Endothelial cell (in vitro differentiated cells): ENCODE measurements at places on chromosomes 13 and 19.

GRCh38 chr13:32407854-32408253 is 20.1 kb downstream of the N4BP2L1 start:
- no peak for DNase-seq
- H3K27ac ChIP-seq, result no peak overlapping the region
- H3K4me1 ChIP-seq, result peaks cover 28% of the 10 kb centered on the region
- H3K27me3 ChIP-seq, result peaks cover 1% of the 10 kb centered on the region

GRCh38 chr19:10190026-10190425 is 4.7 kb downstream of the DNMT1 start:
- H3K4me3 ChIP-seq, result no peak overlapping the region
- H3K4me1 ChIP-seq, result peaks cover 15% of the 10 kb centered on the region
- H3K36me3 ChIP-seq, result peaks cover 15% of the 10 kb centered on the region
- peaks cover 8% of the 10 kb centered on the region for H3K27me3 ChIP-seq
- DNase-seq, result no peak

- peaks cover 4% of the 10 kb centered on the region for H3K27me3 ChIP-seq
- no peaks in the 10 kb centered on the region for H3K36me3 ChIP-seq
- H3K4me3 ChIP-seq, result no peak overlapping the region
- no peak overlapping the region for H3K27ac ChIP-seq
- no peak for DNase-seq
- peaks cover 5% of the 10 kb centered on the region for H3K4me1 ChIP-seq
These were observed 5.8 kb upstream of the KMT5C start for GRCh38 chr19:55333870-55334269.

DNA sequence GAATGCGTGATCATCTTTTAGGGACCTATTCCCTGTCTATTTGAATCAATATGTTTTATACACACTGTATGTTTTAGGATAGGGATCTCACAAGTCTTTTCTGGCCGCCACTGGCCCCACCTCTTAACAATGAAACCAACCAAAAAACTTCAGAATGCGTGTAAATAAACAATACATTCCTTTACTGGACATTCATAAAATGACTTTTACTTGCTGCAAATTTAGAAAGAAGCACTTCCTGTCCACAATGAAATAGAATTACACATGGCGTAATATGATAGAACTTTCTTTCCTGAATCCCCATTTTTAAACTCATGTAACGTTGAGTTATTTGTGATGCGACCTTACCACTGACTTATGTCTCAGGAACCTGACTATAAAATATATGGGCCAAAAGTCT is 233.6 kb downstream of the SLITRK6 start:
- H3K4me1 ChIP-seq, result peaks cover 3% of the 10 kb centered on the region
- peaks cover 3% of the 10 kb centered on the region for H3K27me3 ChIP-seq
- H3K36me3 ChIP-seq, result no peaks in the 10 kb centered on the region
- H3K27ac ChIP-seq, result no peak overlapping the region

DNA sequence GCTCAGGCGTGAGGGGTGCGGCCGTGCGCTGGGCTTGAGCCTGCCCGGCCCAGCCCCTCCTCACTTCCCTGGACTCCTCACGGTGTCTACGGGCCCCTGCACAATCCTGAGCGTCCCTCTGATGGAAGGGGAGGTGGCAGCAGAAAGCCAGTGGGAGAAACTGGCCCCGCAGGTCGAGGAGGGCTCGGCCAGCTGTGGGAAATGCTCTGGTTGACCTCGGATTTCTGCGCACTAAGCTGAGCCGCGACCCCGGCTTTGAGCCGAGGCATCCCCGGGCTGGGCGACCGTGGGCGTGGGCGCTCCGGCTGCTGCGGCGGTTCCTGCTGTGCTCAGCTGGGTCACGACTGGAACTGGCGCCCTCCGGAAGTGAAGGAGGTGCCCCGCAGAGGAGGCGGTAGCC is 70.1 kb downstream of the ZNF208 start:
- peaks cover 2% of the 10 kb centered on the region for H3K27me3 ChIP-seq
- H3K4me1 ChIP-seq, result no peaks in the 10 kb centered on the region
- no peak for DNase-seq
- peaks cover 6% of the 10 kb centered on the region for H3K36me3 ChIP-seq
- H3K4me3 ChIP-seq, result no peak overlapping the region
